Endothelial cell (in vitro differentiated cells): ENCODE measurements at places on chromosomes 13 and 19.
A peak's percentile ranks its signal among the peaks of the same experiment; 100 is the strongest.

- H3K4me1 ChIP-seq, result no peaks in the 10 kb centered on the region
- H3K4me3 ChIP-seq, result no peak overlapping the region
Observed at GRCh38 chr19:20067943-20068342, 9.9 kb upstream of the ZNF90 start.

GRCh38 chr13:110637747-110638146, 22.4 kb downstream of the NAXD start:
- no peak overlapping the region for H3K4me3 ChIP-seq
- DNase-seq, result no peak
- H3K4me1 ChIP-seq, result peaks cover 12% of the 10 kb centered on the region
- H3K27me3 ChIP-seq, result peaks cover 7% of the 10 kb centered on the region
- peaks cover 44% of the 10 kb centered on the region for H3K36me3 ChIP-seq
- no peak overlapping the region for H3K27ac ChIP-seq

DNA sequence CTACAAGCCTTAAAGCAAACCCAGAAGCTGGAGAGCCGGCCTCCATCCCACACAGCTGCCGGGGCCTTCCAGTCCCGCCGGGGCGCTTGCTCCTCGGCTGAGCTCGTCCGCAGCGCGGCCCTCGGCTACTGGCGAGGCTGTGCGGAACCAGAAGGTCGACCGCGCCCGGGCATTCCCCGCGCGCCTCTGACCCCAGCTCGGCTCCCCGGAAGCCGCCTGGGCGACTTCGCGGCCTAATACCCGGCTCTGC, 863 bp downstream of the ANKRD10 start:
- peak overlapping the region; percentile 94 for H3K4me3 ChIP-seq
- H3K27ac ChIP-seq, result no peak overlapping the region
- peaks cover 11% of the 10 kb centered on the region for H3K36me3 ChIP-seq
- H3K27me3 ChIP-seq, result no peaks in the 10 kb centered on the region
- peaks cover 30% of the 10 kb centered on the region for H3K4me1 ChIP-seq
- no peak for DNase-seq

DNA sequence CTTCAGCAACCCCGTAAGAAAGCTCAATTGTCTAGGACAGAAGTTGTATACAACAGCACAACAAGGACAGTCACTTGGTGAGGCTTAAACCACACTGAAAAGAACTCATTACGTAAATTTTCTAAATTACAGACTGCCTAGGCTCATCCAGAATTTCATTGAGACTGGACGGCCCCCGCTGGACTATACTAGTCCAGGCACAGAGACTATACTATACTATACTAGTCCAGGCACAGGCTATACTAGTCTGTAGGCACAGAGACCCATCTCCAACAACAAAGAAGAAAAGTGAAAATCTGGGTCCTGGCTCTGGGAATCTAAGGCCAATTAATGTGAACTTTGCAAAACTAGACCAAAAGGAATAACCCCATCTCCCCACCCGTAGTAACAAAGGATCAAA, 700 bp downstream of the ZNF816 start:
- H3K27ac ChIP-seq, result peak overlapping the region; percentile 95
- H3K4me3 ChIP-seq, result peak overlapping the region; percentile 97
- H3K27me3 ChIP-seq, result peaks cover 13% of the 10 kb centered on the region
- DNase-seq, result no peak
- peaks cover 31% of the 10 kb centered on the region for H3K36me3 ChIP-seq

DNA sequence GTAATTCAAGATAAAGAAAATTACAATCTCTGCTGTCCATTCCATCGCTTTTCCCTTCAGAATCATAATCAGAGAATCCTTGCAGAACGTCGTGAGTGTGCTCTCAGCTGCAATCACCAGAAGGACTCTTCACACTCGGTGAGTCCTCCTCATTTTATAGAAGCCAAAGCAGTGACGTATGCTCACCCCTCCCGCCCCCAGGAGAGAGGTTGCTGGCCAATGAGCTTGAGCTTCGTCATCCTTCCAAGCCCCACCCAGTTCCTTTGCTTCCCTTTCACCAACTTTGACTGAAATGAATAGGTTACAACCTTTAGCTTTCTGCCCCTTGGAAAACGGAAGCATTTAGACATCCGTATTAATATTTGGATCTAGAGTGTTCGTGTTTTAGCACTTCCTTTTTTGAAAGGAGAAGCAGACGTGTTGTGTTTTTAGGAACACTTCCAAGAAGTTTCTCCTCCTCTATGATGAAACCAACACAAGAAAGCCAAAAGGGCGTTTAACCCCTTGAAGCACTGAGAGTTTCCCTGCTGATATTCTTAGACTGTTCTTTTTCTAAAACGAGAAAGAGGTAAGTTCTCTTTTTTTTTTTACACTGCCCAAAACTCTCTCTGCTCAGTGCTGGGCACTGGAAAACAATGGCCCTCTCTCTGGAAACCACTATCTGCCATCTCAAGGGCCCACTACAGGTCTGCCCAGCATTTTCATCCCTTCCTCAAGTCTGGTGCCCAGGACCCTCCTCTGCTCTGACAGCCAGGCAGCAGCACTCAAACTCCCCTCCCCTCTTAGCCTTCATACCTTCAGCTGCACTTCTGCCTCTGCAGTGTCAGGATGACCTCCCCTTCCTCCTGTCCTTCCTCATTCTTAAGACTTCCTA, 44.3 kb upstream of the CEACAM21 start:
- peak overlapping the region; percentile 98 for H3K27ac ChIP-seq
- H3K4me1 ChIP-seq, result peaks cover 68% of the 10 kb centered on the region

- no peak overlapping the region for H3K4me3 ChIP-seq
- no peak for DNase-seq
- H3K27ac ChIP-seq, result no peak overlapping the region
- peaks cover 7% of the 10 kb centered on the region for H3K36me3 ChIP-seq
Observed at GRCh38 chr13:27423333-27423732, 1.1 kb upstream of the GTF3A start.

DNA sequence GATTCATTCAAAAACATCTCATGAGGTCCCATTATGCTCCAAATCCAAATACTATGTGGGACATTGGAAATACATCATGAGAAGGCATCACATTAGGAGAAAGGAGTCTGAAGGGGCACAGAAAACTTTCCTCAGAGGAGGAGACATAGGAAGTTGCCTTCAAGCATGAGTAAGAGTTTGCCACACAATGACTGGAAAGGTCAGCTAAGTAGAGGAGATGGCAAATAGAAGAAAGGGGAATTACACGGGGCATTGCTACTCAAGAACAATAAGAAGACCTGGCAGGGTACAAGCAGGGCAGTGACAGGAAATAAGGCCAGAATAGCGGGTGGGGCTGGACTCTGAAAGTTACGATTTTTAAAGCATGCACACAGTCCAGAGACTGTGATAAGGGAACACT, 231.6 kb downstream of the SPRY2 start:
- H3K27me3 ChIP-seq, result no peaks in the 10 kb centered on the region
- H3K36me3 ChIP-seq, result no peaks in the 10 kb centered on the region

GRCh38 chr19:3608750-3609322, 2.2 kb upstream of the TBXA2R start:
- DNase-seq, result no peak
- H3K36me3 ChIP-seq, result peaks cover 5% of the 10 kb centered on the region
- peaks cover 11% of the 10 kb centered on the region for H3K4me1 ChIP-seq
- H3K27ac ChIP-seq, result no peak overlapping the region
- H3K27me3 ChIP-seq, result peaks cover 10% of the 10 kb centered on the region

- no peak overlapping the region for H3K4me3 ChIP-seq
- peaks cover 23% of the 10 kb centered on the region for H3K27me3 ChIP-seq
- H3K36me3 ChIP-seq, result peaks cover 21% of the 10 kb centered on the region
- no peak overlapping the region for H3K27ac ChIP-seq
Observed at GRCh38 chr19:46611776-46612175, 10.6 kb downstream of the CALM3 start.

DNA sequence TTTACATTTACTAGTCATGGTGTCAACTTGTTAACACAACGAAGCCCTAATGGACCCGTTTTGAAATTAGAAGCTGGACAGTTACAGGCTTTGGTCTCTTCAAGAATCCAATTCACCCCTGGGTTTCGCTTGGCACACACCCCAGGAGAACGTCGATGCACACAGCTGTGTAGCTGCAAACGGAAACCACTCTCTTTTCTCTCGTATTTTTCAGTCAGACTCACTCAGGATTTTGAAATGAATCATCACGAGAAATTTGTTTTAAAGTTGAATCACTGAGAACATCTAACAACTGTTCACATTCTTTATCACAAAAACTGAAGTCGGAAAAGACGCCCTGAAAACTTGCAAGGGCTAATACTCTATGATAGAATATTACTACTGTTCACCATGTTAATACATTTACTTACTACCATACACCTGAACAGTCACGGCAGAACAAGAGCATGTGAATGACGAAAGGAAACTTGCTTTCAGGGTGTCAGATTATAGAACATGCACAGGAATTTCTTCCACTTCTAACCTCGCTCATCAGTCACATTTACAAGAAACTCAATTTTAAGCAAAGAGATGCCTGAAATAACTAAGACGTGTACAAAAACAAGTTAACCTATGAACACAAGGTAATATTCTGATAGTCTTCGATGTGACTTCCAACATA, 4.7 kb downstream of the PNMA8A start:
- H3K27ac ChIP-seq, result no peak overlapping the region
- peaks cover 5% of the 10 kb centered on the region for H3K4me1 ChIP-seq
- H3K36me3 ChIP-seq, result peaks cover 17% of the 10 kb centered on the region
- DNase-seq, result no peak
- no peak overlapping the region for H3K4me3 ChIP-seq
- peaks cover 7% of the 10 kb centered on the region for H3K27me3 ChIP-seq
